ENCODE measurements at places on chromosomes 7 and 10.
A peak's percentile ranks its signal among the peaks of the same experiment; 100 is the strongest.

DNA sequence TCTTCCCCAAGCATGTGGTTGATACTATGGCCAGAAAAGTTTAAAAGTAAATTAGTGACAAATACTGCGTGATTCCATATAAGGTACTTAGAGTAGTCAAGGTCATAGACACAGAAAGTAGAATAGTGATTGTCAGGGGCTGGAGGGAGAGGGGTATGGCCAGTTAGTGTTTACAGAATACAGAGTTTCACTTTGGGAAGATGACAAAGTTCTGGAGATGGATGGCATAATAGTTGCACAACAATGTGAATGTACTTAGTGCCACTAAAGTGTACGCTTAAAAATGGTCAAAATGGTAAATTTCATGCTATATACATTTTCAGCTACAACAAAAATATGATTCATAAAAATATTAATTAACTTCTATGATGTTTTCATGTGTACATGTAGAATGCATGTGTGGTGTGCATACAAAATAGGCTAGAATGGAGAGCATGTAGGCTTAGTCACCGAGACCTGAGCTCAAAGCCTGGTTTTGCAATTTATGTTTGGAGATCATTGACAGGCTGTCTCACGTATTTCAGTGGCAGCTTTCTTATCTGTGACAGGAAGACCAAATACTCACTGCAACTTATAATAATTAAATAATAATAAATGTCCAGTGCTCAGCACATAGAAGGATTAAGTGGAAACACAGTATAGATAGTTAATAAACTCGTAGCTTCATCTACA lies 625.6 kb downstream of the SUGCT start:
- peak; percentile 63 for DNase-seq

GRCh38 chr10:101830322-101831168 lies 12.3 kb upstream of the OGA start:
- DNase-seq, result peak; percentile 85

- DNase-seq, result no peak
Measured at GRCh38 chr7:29538389-29538788, 25.2 kb upstream of the PRR15 start.

DNA sequence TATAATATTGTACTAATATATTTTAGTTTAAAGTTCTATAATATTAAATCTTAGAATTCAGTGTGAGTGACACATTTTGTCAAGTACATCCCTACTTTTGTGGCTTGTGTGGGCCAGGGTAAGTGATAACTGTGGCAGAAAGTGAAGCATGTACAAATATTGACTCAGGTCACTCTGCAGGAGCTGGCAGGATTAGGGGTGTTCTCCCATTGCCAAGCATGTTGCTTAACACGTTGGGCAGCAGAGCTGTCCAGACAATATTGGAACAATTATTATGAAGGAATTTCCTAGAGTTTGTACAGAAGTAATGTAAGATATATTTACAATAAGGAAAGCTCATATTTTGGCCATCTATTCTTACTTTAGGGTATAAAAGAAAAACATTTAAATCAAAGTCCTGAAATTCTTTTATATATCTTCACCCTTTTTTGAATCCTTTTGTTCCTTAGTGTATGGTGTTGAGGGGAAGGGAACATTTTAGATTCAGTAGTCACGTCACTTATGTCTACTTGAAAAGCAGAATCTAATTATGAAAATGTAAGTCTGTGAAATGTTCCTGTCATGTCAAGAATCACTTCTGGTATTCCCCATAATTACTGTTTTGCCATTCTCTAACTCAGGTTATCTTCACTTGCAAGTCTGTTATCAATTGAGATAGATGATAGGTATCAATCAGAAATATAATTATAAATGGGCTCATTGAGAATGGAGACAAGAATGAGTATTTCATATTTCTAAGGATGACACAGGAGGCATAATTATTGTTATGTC lies 4.0 kb downstream of the HDAC9 start:
- DNase-seq, result no peak

- peak; percentile 26 for DNase-seq
Measured at GRCh38 chr10:11887381-11888227, 64.4 kb downstream of the PROSER2 start.

DNA sequence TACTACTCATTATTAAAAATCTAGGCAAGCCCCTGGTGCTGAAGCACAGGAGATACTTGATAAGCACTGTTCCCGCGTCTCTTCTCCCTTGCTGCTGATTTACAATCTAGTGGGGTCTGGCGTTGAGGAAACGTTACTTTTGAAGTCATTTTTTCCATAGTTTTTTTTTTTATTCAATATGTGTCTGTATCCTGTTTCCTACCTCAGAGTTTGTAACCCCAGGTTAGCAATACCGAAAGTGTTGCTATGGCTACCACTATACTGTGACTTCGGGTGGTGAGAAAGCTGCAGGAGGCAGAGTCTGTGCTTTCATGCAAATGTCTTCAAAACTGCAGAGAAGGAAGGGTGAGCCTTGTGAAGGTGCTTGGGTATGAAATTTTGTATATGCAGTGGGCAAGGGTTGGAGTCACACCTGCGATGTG lies 458.8 kb upstream of the GHITM start:
- no peak for DNase-seq

GRCh38 chr10:126250045-126250444 lies 138.2 kb downstream of the ADAM12 start:
- no peak for DNase-seq

GRCh38 chr10:70430493-70431445 lies 10.7 kb downstream of the NODAL start:
- DNase-seq, result no peak

- no peak for DNase-seq
Measured at GRCh38 chr10:32461203-32461602, 15.3 kb downstream of the CCDC7 start.

DNA sequence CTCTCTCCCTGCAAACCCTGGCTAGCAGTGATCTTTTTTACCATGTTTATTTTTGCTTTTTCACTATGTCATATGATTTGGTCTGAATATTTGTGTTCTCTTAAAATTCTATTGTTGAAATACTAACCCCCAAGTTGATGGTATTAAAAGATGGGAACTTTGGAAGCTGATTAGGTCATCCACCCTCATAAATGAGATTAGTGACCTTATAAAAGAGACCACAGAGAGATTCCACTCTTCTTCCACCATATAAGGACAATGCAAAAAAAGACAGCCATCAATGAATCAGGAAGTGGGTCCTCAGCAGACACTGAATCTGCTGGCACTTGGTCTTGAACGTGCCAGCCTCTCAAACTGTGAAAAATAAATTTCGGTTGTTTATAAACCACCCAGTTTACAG lies 112.8 kb upstream of the KCND2 start:
- no peak for DNase-seq

- DNase-seq, result no peak
Measured at GRCh38 chr7:138243430-138243829, 167.2 kb downstream of the AKR1D1 start.

DNA sequence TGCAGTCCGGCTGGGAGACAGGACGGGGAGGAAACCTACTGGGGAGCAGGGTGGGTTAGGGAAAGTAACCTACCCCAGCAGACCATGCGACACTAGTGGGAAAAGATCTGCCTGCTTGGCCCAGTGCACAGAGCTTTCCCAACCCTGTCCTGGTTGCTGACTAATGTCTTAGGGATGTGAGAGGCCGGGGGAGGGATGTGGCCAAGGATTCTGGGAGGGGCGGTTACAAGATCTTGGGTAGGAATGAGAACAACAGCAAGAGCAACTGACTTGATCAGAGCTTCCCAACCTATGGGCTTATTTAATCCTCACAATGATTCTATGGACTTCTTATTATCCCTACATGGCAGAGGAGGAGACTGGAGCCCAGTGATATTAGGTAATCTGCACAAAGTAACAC lies 24.0 kb upstream of the EIF5AL1 start:
- DNase-seq, result peak; percentile 88

- DNase-seq, result no peak
Measured at GRCh38 chr7:94355454-94355853, 39.2 kb upstream of the COL1A2 start.

DNA sequence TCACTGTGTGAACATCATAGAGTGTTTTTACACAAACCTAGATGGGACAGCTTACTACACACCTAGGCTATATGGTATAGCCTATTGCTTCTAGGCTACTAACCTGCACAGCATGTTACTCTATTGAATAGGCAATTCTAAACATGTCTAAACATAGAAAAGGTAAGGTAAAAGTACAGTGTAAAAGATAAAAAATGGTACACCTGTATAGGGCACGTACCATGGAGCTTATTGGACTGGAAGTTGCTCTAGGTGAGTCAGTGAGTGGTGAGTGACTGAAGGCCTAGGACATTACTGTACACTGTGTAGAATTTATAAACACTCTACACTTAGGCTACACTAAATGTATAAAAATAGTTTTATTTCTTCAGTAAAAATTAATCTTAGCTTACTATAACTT lies 182.0 kb upstream of the THSD7A start:
- no peak for DNase-seq

GRCh38 chr7:47179812-47180515 lies 401.9 kb downstream of the TNS3 start:
- peak; percentile 69 for DNase-seq

DNA sequence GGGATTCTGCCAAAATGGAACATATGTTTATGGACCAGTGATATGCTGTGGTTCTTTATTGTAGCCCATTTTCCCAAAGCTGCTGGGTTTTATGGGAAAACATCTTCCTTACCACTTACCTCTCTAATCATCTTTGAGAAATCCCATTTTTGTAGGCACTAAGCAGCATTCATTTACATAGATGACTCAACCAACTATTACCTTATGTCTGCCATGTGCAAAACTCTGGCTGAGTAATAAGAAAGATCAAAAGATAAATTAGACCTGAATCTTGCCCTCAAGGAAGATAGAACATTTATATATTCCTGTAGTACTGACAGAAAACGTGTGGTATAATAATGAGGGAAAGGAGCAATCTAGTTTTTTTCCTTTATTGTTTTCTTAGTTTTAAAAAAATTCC lies 24.3 kb downstream of the CBLL1 start:
- DNase-seq, result peak; percentile 12

All from kidney tubule cell (primary cell).